Activated CD8-positive, alpha-beta memory T cell treated with anti-CD3 and anti-CD28 coated beads for 1 hour (primary cell): ENCODE measurements at places on chromosomes 3 and 15.

DNA sequence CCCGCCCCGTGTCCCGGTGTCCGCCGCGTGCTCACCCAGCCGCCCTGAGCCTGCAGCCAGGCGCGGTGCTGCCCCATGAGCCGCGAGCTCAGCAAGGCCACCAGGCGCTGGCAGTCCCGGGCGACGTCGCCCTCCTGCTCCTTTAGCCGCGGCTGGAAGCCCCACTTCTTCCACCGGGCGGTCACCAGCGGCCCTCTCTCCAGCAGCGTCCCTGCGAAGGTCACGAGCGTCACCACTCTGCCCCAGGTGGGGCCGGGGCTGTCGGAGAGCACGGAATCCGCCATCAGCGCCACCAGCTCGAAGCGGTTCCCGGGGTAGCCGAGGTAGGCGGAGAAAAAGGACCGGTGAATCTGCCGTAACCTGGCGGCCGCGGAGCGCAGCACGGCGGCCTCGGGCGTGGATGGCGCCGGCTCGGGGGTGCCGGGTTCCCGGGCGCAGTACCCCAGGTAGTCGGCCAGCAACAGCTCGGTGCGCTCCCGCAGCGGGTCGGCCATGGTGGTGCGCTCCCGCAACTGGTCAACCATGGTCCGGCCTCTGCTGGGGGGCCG is 298 bp downstream of the BCL2L10 start:
- DNase-seq: no peak

DNA sequence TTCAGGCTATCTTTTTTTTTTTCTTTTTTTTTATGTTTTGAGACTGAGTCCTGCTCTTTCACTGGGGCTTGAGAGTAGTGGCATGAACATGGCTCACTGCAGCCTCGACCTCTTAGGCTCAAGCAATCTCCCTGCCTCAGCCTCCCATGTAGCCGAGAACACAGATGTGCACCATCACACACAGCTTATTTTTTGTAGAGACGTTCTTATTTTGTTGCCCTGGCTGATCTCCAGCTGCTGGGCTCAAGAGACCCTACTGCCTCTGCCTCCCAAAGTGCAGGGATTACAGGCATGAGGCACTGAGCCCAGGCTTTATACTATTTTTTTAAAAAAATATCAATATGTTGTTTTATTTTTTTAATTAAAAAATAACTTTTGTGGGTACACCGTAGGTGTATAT is 467.3 kb downstream of the CADM2 start:
- no peak for DNase-seq

- no peak for DNase-seq
Measured at GRCh38 chr3:161031134-161031533, 74.0 kb downstream of the B3GALNT1 start.

- DNase-seq: no peak
Measured at GRCh38 chr3:57556459-57557084, 498 bp downstream of the PDE12 start.

- DNase-seq: no peak
Measured at GRCh38 chr3:168061332-168061996, 34.3 kb downstream of the GOLIM4 start.

DNA sequence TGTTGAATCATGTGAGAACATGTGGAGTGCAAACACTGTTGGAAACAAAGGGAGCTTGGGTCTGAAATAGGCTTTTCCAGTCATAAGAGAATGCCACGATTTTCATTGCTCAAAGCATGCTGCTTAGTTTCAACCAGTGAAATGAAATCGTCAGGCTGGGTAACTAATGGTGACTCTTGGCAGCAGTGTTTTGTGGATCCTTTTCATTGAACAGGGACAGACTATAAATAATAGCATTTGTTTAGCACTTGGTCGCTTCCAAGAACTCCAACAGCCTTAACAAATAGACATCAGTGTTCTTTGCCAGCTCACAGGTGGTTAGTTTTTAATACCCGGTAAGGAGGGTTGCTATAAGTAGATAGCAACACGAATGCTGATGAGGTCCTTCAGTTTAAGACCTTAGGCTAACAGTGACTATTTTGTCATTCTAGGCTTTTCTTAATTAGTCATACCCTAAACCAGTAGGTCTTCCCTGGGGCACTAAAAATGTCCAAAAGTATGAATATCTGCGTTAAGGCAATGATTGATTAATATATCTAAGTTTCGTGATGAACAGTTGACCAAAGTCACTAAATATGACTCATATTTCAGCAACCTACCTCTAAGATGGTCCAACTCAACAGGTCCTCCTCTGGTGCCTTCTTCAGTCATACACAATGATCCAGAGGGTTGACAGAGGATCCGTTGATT is 15.8 kb downstream of the TP63 start:
- DNase-seq: no peak
